Adrenal gland (tissue), 19 donors: ENCODE measurements at places on chromosomes 12 and 14. TPM values are rescaled to one million over a fixed set of nuclear protein-coding genes. Genes with fewer than 3 reads are reported as not detected.

Gene PLA2G1B
- polyA plus RNA-seq: 4.0 TPM

Gene FGD6
- 2.3 TPM for polyA plus RNA-seq

Gene FAM181A
- polyA plus RNA-seq: not detected

Gene POTEG
- polyA plus RNA-seq: not detected

Gene NTF3
- 2.9 TPM for polyA plus RNA-seq

Gene IL31
- not detected for polyA plus RNA-seq

Gene DEPDC4
- 1.7 TPM for polyA plus RNA-seq

Gene XRCC3
- polyA plus RNA-seq: 2.8 TPM

Gene GALNT4
- polyA plus RNA-seq: 0.74 TPM

Gene TAS2R9
- polyA plus RNA-seq: not detected

Gene FITM1
- 4.6 TPM for polyA plus RNA-seq

Gene SLC38A4
- 0.40 TPM for polyA plus RNA-seq

DNA sequence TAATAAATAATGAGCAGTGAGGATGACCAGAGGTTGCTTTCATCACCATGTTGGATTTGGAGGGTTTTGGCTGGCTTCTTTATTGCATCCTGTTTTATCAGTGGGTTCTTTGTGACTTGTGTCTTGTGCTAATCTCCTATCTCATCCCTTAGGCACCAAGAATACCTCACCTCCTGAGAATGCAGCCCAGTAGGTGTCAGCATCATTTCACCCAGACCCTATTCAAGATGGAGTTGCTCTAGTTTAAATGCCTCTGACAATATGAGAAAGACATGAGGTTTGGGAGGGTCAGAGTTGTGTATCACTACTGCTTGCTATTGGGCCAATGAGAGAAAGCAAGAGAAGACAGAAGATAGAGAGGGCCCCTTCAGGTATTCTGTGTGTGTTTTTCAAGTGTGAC, 592.2 kb downstream of the ETNK1 start:
- DNase-seq: no peak

GRCh38 chr12:85007836-85008235, 28.2 kb downstream of the TSPAN19 start:
- DNase-seq: no peak

- DNase-seq: no peak
Observed at GRCh38 chr12:8960176-8960575, 10.7 kb upstream of the M6PR start.

GRCh38 chr14:68039593-68039992, 220.0 kb downstream of the RAD51B start:
- DNase-seq: no peak

DNA sequence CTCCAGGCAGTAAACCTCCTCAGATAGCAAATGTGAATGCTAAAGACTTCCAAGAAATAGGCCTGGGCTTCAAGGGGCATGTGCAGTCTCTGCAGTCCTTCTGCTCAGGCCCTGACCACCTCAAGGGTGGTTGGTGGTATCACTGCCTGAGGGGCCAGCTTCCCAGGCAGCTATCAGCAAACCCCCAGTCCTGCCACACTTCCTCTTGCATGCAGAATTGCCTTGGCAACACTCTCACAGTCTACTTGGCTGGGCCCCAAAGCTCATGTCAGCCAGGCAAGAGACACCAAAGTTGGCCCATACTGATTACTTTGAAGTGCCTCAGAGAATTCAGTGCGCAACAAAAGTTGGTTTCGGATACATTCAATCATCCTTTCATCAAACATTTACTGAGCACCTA, 3.5 kb upstream of the ASB8 start:
- DNase-seq: no peak

GRCh38 chr12:57204454-57204853, 12.1 kb upstream of the NXPH4 start:
- no peak for DNase-seq

GRCh38 chr12:14795028-14795448, 8.2 kb downstream of the WBP11 start:
- DNase-seq: no peak

GRCh38 chr14:73457924-73458182, 493 bp downstream of the NUMB start:
- peak; percentile 64 for DNase-seq

DNA sequence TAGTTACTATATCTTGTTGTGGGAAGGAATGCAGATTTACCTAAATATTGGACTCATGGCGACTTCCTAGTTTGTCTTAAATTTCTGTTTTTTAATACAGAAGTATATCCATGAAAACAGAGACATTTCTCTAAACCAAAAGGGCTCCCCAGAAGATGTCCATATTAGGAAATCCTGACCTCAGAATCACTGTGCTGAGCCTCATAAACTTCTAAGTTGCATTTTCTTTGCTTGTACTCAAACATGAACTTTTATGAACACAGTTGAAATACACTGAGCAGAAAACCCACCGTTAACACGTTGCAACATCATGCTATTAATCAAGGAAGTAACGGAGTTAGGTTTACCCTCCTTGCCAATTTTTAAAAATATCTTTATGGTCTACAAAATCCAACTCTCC, 42.9 kb upstream of the NR2C1 start:
- DNase-seq: no peak

- no peak for DNase-seq
Observed at GRCh38 chr12:20432290-20432689, 64.0 kb downstream of the PDE3A start.

- no peak for DNase-seq
Observed at GRCh38 chr12:86788661-86789060, 532.5 kb upstream of the MGAT4C start.

DNA sequence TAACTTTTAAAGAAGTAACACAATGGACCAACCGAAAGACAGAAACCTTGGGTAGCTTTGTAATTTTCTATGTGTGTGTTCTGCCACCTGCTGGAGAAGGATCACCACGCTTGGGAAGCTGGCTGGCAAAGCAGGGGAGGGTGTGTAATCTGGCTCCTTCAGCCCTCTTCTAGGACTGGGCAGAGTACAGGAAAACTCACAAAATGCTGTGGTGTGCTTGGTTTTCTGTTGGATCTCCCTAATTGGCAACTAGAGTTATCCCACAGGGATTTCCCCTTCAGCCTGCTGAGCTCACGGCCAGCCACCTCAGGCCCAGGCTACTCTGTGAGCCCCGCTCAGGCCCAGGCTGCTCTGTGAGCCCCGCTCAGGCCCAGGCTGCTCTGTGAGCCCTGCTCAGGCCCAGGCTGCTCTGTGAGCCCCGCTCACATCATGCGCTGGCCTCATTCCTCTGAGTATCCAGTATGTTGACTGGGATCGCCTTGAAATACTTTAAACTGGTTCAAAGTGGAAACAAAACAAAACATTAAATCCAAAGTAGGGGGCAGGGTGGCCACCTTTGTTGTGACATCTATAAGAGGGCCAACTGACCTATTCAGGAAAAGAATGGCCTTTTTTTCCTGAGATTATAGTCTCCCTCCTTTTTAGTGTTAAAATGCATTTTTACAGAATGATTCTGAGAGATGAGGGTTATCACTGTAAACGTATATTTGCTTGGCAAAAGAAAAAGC, 52.0 kb upstream of the RNU6-8 start:
- peak; percentile 77 for DNase-seq

- no peak for DNase-seq
Observed at GRCh38 chr14:21882226-21882625, 208.6 kb upstream of the OR4E1 start.

GRCh38 chr12:56257491-56258067, 605 bp downstream of the ANKRD52 start:
- no peak for DNase-seq

- DNase-seq: no peak
Observed at GRCh38 chr12:34345801-34346200, 323.5 kb downstream of the ALG10 start.

- DNase-seq: no peak
Observed at GRCh38 chr12:87603727-87604126, 425.5 kb downstream of the C12orf50 start.

- no peak for DNase-seq
Observed at GRCh38 chr14:84323978-84324377, 1206.0 kb upstream of the FLRT2 start.

DNA sequence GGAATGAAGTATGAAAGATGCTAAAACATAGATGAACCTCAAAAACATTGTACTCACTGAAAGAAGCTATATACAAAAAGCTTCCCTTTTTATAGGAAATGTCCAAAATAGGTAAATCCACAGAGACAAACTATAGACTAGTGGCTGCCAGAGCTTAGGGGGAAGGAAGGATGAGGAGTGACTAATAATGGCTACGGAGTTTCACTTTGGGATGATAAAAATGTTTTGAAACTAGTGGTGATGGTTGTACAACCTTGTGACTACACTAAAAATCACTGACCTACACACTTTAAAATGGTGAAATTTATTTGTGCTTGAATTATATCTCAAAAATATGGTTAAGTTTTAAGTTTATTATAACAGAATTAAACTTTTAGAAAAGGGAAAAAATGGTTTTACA, 37.1 kb upstream of the AMN1 start:
- no peak for DNase-seq

GRCh38 chr14:105488781-105489541, 2.1 kb upstream of the TEDC1 start:
- DNase-seq: no peak

DNA sequence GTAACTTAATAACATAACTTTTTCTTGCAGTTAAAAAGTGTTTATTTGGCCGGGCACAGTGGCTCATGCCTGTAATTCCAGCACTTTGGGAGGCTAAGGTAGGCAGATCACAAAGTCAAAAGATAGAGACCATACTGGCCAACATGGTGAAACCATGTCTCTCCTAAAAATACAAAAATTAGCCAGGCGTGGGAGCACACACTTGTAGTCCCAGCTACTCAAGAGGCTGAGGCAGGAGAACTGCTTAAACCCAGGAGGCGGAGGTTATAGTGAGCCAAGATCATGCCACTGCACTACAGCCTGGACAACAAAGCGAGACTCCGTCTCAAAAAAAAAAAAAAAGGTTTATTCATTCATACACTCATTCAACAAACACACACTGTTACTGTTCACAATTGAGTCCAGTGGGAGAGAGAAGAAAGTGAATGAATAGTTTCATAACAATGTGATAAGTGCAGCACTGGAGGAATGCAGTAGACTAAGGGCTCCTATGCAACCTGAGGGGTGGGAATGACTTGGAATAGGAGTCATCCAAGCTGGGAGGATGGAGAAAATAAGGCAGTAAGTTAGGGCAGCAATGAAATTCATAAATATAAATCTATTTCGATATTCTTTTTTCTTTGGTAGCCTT, 19.8 kb downstream of the DAD1 start:
- DNase-seq: no peak

- peak; percentile 87 for DNase-seq
Observed at GRCh38 chr12:50690925-50691324, 73.0 kb upstream of the ATF1 start.

DNA sequence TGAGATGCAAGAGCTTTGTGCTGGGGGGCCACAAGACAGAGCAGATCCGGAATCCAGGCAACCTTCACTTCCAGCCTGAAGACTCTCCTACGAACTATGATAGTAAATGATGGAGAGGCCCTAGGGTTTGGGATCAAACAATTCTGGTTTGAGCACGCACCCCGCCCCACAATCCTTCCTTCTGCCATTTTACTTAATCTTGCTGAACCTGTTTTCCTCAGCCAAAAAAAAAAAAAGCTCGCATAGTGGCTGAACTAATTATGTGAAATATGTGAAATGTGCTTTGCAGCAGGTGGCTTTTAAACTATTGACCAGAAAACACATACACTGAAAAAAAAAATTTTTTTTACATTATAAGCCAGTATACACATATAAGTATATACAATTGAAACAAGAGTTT, 667 bp upstream of the ITFG2 start:
- no peak for DNase-seq

GRCh38 chr14:99691111-99691885, 7.2 kb downstream of the CYP46A1 start:
- no peak for DNase-seq

- DNase-seq: no peak
Observed at GRCh38 chr12:55845785-55846496, 3.2 kb upstream of the MMP19 start.

DNA sequence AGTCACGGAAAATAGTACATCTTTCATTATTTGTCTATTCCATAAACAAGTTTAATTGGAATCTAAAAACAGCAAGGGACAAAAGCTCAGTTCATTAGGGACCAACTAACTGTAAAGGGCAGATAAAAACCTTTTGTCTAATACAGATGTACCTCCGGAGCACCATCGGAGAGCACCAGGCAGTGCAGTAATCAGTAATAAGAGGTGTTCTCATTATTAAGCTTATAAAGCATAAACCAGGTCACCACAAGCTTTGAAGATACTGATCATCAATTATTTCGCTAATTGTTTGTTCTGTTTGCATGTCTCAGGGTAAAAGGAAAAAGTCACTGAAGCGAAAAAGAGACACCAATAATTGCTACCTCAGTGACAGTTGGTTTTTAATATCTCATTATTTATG, 207.3 kb upstream of the PRKD1 start:
- DNase-seq: no peak

GRCh38 chr12:53492830-53493609, 6.2 kb downstream of the MAP3K12 start:
- DNase-seq: peak; percentile 97

DNA sequence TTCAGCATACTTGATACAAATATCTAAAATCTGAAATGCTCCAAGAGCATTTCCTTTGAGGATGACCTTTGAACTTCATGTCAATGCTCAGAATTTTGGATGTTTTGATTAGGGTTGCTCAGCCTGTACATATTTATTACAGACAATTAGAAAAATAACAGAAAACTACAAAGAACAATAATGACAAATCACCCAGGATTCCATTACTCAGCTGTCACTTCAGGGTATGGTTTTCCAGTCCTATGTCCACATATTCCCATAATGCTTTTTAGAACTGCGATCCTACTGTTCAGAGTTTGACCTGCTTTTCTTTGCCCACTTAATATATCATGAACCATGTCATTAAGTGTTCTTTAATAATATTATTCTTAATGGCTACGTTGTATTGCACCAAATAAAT, 11.4 kb downstream of the DLGAP5 start:
- DNase-seq: no peak

DNA sequence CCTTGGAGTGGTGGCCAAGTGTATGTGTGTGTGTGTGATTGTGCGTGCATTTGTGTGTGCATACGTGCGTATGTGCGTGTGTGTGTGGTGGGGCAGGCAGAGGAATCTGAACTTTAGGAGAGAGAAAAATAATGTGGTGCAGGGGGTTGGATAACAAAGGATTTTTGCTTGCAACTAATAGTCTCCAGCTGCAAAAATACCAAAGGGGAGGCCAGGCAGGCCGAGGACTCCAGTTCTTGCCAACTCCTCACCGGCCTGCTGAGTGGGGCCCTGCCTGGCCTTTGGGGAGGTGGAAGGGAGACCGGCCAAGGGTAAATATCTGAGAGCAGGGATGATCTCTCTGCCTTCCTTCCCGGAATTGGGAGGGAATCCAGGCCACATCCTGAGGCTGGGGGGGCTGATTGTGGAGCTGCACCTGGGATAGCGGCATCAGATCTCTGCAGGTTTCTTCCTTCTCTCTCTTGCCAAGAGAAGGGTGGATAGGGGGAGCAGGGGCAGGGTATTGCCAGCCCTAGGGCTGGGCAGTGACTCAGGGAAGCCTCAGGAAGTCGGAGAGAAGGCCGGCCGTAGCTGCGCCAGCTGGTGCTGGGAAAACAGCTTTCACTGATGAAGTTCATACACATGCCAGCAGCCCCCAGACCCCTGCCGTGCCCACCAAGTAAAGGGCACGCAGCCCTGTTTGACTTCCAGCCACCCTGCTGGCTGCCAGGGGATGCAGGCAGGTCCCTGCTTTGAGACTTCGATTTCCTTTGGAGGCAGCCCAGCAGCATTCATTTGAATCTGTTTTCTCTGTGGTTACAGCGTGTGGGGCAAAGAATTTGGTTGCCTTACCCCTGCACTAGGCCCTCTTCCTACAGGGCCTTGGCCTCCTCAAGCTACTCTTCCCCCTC, 4.6 kb upstream of the LRP1-AS start:
- DNase-seq: no peak
